Suprapubic skin (tissue), 4 donors: ENCODE measurements at places on chromosomes 2 and 18.

- DNase-seq = no peak
These were observed 61.7 kb upstream of the EPC2 start for GRCh38 chr2:148582679-148583511.

DNA sequence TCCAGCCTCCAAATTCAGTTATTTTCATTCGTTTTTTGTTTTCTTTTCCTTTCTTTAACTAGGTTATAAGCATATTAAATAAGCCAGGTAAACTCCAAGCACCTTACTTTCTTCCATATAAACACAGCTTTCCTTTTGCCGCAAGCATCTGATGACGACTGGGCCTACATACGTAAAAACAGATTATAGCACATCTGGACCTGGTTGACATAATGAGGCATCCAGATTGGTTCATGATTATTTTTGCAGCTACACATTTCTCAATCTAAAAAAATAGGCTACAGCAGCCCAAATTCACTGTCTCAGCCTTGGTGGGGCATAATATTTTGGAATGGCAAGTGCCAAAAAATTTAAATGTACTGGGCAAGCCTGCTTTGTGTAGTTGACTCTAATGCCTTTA lies 7.7 kb downstream of the CYP1B1 start:
- no peak for DNase-seq

DNA sequence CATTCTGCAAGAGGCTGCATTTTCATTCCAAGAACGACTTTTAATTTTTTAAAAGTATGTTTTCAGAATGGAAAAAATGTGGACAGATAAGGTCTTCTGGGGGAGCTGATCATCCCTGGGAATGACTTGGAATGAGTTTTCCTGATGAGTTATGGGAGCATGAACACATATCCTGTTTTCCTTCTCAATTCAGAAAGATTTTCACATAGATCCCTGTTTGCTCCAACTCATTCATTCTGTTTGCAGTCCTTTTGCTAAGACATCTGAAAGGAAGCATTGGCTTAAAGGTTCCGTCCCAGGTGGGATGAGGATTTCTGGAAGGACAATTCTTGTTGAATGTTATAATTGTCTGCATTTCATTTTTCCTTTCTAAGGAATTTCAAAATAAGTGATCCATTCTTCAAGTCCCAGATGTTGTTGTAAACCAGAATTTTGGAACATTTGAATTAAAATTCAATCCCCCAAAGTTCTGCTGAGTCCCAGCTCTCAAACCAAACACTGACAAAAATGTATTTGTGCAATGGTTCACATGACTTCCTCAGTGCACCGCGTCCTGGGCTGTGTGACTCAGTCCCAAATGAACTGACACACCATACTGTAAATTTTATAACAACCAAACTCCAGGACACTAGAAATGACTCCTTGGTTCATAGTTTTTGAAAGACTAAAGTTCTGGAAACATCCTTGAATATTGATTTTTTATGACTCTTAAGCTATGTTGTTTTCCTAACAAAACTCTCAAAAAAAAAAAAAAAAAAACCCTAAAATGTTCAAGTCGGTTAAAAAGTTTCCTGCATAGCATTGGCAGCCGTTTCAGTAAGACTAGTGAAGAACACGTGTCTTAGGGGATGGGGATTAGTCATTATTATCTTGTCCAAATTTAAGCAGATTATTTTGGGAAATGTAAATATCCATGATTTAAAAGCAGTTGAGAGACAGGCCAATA lies 281.8 kb upstream of the TCF4 start:
- no peak for DNase-seq

GRCh38 chr2:216015722-216016464 lies 2.5 kb upstream of the MREG start:
- no peak for DNase-seq

DNA sequence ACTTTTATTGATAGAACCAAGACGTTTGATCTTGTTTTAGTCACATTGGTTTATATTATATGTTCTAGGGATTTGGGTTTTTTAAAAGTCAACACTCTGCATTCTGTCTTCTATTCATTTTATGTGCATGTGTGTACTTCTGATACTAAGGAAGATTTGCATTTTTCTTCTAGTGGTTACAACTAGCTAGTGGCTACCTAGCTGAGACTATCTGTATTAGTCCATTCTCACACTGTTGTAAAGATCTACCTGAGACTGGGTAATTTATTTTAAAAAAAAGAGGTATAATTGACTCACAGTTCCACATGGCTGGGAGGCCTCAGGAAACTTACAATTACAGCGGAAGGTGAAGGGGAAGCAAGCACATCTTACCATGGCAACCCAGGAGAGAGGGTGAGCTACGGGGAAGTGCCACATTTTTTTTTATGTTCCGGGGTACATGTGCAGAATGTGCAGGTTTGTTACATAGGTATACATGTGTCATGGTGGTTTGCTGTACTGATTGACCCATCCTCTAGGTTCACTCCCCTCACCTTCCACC lies 69.9 kb downstream of the SP100 start:
- DNase-seq = no peak
